ENCODE measurements at places on chromosomes 5 and 9.

DNA sequence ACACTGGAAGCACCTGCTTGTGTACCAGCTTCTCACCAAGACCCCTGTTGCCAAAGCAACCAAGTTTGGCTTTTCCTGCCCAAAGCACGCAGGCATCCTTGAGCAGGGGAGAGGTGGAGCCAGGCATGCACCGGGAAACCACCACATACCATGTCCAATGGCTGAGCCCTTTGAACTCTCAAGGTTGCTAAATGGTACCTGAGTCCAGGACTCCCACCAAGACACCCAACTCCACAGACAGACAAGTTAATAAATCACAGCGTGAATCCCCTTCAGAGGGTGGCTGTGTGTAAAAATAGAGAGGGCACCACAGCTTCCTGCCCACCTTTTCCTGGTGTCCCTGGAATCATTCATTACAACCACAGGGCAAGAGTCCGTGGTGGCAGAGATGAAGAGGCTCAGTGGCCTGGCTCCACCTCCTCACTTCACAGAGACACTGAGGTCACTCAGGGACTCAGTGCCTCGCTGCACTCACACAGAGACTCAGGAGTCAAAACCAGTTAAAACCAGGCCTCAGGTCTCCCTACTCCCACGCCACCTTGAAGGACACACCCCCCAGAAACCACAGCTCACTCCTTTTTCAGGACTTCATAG is 143.7 kb downstream of the C5orf15 start:
- DNase-seq, result no peak

DNA sequence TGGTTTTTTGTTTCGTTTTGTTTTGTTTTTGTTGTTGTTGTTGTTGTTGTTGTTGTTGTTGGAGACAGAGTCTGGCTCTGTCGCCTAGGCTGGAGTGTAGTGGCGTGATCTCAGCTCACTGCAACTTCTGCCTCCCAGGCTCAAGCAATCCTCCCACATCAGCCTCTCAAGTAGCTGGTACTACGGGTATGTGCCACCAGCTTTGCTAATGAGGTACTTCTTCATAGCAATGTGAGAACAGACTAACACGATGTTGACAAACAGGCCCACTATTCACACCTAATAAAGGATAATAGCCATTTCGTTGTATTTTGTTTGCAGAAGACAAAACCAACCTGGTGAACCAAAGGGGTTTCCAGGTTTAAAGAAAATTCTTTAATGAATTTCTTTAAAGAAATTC is 130.9 kb downstream of the DIRAS2 start:
- DNase-seq, result no peak

- DNase-seq, result no peak
Observed at GRCh38 chr5:55599148-55600050, 64.6 kb upstream of the PLPP1 start.

GRCh38 chr5:8598356-8598755 is 729.4 kb downstream of the MTRR start:
- DNase-seq, result no peak

DNA sequence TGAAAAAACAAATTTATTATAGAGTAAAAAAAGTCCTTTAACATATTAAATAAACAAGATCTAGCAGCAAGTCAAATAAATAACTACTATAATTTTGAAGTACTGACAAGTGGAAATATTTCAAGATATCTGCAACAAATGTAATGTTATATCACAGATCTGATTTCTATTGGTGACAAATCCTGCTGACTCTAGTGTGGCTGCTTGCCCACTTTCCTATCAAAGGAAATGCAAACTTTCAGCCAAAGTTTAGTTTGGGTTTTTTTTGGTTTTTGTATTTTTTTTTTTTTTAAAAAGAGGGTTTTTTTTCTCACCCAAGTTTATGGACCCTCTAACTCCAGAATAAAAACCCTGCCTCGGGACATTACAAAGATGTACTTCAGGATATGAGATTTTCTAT is 12.9 kb downstream of the ADRA1B start:
- no peak for DNase-seq

GRCh38 chr5:142610176-142611001 is 75.5 kb downstream of the FGF1 start:
- no peak for DNase-seq

DNA sequence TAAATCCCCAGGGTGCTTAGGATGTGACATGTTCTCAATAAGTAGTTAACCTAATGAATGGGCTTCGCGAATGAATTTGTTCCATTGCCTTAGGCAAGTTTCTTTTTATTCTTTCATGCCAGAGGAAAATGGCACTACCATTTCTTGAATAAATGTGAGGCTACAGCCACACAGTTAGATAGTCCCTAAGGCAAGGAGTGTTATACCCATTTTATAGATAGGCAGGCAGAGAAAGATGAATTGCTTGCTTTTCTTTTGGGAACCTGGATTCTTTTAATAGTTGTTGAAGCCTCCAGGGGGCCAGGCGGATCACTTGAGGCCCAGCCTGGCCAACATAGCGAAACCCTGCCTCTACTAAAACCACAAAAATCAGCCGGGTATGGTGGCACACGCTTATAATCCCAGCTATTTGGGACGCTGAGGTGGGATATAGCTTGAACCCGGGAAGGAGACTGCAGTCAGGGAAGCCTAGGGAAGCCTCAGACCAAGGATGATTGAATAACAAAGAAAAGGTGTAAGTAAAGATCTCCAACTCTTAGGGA is 943 bp downstream of the NOP16 start:
- no peak for DNase-seq

GRCh38 chr9:131804826-131805225 is 65.0 kb upstream of the RAPGEF1 start:
- DNase-seq, result no peak

DNA sequence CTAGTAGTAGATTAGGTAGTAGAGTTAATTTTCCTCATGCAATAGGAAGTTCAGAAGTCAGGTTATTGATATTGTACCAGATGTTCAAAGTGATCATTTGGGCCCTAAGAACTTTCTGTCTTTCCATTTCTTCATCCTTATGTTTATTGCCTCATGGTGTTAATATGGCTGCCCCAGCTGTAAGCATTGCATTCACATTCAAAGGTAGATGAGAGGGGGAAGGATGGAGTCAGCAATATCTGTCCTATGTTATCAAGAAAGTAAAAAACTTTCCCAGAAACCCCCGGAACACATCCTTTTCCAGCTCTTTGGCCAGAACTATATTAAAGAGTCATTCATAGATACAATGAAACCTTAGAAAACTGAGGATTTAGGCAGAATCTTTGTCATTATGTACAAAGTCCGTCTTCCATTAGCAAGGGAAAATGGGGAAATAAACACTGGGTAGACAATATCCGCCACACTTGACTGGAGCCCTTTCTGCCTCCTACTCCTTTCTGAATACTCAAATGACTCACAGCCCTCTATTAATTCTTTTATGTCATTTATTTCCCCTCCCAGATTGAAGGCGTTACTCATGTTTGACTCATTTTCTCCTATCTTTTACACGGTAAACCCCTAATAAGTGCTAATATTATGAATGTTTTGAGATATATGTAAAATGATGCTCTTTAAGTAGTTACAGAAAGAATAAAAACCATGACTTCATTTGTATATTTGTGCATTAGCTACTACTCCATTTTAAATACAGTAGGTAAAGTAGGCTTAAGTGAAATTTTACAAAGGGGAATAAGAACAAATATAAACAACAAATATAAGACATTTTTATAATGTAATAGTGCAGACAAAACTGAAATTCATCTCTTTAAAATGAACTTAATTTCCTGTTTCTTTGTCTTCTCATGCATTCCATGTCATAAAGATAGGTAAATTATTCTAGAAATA is 127.6 kb downstream of the SLF1 start:
- no peak for DNase-seq

- DNase-seq, result no peak
Observed at GRCh38 chr5:83353774-83354173, 117.8 kb upstream of the VCAN start.

GRCh38 chr5:111738118-111738517 is 18.9 kb downstream of the NREP start:
- DNase-seq, result no peak

- no peak for DNase-seq
Observed at GRCh38 chr9:107545036-107545435, 55.5 kb upstream of the KLF4 start.

- DNase-seq, result no peak
Observed at GRCh38 chr5:137312011-137312410, 187.1 kb downstream of the SPOCK1 start.

- no peak for DNase-seq
Observed at GRCh38 chr5:370959-371810, 49.7 kb downstream of the AHRR start.

DNA sequence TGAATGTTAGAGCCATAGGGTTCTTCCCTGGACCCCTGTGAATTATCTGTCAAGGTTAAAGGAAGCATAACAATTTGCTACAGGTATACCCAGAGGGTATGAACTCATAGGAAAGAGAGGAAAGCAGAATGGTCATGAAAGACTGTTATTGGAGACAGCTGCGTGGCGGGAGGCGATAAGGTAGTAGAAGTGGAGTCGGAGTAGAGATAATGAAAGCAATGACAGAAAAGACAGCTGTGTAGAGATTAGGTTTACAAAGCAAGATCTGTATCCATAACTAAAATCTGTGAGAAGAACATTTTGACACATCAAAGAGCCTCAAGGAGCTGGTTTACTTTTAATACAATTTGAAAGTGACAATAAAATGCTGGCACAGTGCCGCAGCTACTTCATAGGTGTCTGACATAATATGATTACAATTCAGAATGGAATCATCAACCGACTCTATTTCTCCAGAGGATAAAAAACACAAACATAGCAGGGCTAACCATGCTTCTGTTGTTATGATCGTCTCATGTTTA is 603.9 kb downstream of the CDH12 start:
- no peak for DNase-seq

DNA sequence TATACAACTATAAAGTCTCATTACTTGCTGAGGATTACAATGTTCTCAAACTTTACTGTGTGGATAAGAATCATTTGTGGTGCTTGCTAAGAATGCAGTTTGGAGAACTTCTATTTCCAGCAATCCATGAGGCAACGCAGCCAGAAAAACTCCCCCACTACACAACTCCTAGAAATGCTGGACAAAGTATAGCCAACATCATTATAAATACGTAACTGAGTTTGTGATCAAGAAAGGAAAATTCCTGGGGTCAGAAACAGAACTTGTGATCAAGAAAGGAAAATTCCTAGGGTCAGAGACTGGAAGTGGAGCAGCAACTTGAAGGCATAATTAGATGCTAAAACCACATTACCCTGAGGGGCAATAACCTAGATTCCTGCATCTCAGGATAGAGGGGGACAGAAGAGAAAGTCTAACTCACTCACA is 81.1 kb downstream of the MAT2B start:
- no peak for DNase-seq

DNA sequence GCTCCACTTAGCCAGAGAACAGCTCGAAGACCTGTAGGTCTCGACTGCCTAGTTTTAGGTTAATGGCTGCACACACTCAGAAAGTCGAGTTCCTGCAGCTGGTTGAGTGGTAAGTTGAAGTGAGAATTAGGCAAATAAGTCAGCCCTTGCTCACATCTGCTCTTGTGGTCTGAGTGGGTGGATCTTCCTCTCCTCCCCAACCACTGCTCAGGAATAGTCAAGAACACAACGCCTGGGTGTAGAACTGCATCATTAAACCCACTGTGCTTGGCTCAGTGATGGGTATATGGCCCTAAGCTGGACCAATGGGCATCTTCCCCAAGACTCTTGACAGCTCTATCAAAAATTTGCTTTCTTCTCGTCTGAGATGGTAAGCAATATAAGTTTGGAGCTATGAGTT is 20.9 kb upstream of the ADAM19 start:
- DNase-seq, result no peak

DNA sequence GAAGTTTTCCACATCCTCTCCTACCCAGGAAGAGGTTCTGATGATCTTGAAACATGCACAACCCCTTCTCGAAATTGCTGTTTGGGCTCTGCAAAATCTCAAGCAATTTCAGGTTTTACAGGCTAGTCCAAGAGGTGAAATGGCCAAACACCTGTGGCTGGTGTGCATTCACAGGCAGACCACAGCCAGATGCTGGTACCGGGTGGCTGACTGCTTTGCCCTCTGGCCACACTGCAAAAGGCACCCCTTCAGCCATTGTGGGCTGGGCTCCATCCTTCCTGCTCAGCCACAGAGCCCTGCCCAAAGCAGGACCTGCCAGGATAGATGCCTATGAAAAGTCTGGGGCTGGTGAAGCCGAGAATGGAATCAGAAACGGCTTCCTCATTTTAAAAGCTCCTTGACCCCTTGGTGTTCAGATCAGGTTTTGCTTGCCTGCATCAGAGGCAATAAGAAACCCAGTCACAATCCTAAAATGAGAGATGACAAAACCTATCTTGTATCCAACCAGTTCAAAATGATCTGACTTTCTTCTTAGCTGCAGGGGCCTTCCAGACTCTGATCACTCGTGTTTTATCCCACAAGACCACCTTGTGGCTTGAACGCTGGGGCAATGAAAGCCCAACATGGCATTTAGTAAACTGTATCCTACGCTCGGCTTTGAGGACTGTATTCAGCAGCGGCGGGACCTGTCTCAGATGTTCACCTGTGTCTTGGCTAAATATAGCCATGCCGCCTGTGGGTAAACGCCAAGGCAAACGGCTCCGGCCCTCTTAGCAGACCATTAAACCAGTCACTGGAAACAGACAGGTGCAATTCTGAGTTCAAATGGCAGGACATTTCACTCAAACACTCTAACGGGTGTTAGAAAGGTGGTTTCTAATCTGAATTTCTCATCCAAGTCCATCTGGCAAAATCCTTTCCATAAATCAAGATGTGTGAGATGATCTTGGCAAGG is 49.6 kb downstream of the EPB41L4B start:
- DNase-seq, result no peak

- no peak for DNase-seq
Observed at GRCh38 chr9:98899408-98900056, 44.2 kb upstream of the COL15A1 start.

GRCh38 chr9:8725635-8726034 is 926.1 kb upstream of the DMAC1 start:
- DNase-seq, result no peak

- no peak for DNase-seq
Observed at GRCh38 chr5:12292610-12293204, 388.5 kb upstream of the CTNND2 start.

- no peak for DNase-seq
Observed at GRCh38 chr9:110799396-110799795, 130.8 kb downstream of the MUSK start.

DNA sequence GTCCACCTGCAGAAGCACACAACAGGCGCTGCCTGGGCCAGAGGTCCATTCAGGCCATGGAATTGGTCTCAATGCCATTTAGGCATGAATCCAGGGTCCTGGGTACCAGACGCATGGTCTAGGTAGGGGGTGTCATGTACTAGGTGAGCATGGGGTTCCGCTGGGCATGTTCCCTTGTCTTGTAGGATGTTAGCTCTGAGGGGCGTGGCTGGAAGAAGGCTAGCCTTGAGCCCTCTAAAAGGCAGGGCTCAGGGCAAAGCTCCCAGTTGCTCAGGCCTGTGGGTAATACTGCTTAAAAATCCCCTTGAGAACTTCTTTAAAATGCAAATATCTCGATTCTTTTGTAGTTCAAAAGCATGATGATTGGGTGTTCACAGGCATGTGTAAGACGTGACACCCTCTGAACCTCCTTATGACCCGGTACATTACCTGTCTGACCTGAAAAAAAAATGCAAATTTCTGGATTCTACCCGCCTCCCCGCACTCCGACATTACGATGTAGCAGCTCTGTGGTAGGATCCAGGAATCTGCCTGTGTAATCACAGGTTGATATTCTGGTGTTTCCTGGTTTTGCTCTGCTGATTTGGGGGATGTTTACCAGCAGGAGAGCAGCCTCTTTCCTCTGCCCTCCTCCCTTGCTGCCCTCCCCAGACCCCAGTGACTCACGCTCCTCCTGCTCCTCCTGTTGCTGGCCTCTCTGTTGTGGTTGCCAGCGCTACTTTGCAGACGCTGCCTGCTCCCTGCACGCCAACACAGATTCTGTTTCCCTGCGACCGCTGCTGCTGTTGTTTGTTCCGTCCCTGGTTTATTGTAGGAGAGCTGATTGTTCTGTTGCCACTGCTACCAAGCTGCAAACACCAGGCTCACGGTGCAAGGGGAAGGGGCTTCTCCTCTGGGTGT is 5.7 kb downstream of the TMC1 start:
- no peak for DNase-seq
